CD4-positive, alpha-beta T cell treated with Interleukin-6 for 4 hours (primary cell): ENCODE measurements at places on chromosomes 2 and 18.

GRCh38 chr2:46029332-46029811, 267.8 kb upstream of the EPAS1 start:
- no peak for DNase-seq

- no peak for DNase-seq
Observed at GRCh38 chr2:208493186-208493585, 86.6 kb downstream of the PTH2R start.

GRCh38 chr2:178523596-178524134, 43.4 kb downstream of the PLEKHA3 start:
- DNase-seq: no peak

DNA sequence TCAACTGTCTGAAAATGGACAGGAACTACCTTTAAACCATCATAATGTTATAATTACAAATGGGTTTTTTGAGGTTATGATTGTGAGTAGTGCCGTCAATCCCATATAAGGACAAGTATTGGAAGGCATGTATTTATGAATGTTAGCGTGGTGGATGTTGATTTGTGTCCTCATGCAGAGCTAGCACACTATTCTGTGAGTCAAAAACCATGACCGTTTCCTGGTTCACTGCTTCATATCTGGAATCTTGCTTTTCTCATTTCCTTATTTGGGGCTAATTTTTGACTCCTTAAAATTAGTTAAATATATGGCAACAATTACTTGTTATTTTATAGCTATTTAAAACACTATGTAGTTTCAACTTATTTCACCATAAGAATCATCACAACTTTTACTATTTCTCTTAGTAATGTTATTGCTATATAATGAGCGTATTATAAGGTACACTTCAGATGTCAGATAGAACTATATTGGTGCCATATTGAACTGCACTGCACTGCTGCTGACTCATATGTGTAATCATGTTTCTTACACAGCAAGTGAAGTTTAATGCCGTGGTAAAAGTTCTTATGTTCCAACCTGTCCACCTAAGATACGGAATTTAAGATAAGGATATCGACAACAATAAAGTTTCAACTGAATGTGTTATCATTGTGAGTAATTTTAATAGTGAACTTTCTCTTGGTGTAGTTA, 192.8 kb downstream of the PTGR3 start:
- DNase-seq: no peak

DNA sequence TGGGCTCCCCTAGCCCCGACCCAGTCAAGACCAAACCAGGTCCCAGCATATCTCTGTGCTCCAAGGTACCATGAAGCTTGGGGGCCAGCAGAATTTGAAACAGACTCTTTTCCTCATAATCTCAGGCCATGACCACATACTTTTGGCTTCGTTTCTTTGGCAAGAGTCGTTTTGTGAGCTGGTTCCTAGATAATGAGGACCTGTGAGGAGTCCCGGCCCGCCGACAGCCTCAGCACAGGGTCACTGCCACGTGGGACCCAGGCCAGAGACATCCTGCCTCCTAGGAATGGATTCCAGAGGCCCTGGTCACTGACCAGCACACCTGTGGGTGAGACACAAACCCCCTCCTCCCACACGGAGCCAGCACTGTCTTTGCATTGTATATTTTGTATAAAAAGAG, 73.5 kb downstream of the VAPA start:
- DNase-seq: no peak

- DNase-seq: no peak
Observed at GRCh38 chr2:33304032-33304864, 172.2 kb upstream of the RASGRP3 start.
